Naive thymus-derived CD4-positive, alpha-beta T cell (primary cell): ENCODE measurements at places on chromosomes 4 and X. TPM values are rescaled to one million over a fixed set of nuclear protein-coding genes. Genes with fewer than 3 reads are reported as not detected.

- H3K27me3 ChIP-seq: no peaks in the 10 kb centered on the region
- H3K4me3 ChIP-seq: no peak overlapping the region
- no peaks in the 10 kb centered on the region for H3K4me1 ChIP-seq
- H3K36me3 ChIP-seq: no peaks in the 10 kb centered on the region
Measured at GRCh38 chr4:1898681-1899080, 27.5 kb downstream of the NSD2 start.

- H3K36me3 ChIP-seq: no peaks in the 10 kb centered on the region
- DNase-seq: no peak
- no peaks in the 10 kb centered on the region for H3K27me3 ChIP-seq
- H3K27ac ChIP-seq: no peak overlapping the region
- H3K4me1 ChIP-seq: no peaks in the 10 kb centered on the region
Measured at GRCh38 chrX:57232658-57233360, 53.7 kb upstream of the FAAH2 start.

- H3K4me3 ChIP-seq: no peak overlapping the region
- no peaks in the 10 kb centered on the region for H3K4me1 ChIP-seq
- no peaks in the 10 kb centered on the region for H3K27me3 ChIP-seq
- no peak overlapping the region for H3K27ac ChIP-seq
- DNase-seq: no peak
- H3K36me3 ChIP-seq: no peaks in the 10 kb centered on the region
Measured at GRCh38 chr4:46648088-46648744, 258.3 kb upstream of the GABRA2 start.

DNA sequence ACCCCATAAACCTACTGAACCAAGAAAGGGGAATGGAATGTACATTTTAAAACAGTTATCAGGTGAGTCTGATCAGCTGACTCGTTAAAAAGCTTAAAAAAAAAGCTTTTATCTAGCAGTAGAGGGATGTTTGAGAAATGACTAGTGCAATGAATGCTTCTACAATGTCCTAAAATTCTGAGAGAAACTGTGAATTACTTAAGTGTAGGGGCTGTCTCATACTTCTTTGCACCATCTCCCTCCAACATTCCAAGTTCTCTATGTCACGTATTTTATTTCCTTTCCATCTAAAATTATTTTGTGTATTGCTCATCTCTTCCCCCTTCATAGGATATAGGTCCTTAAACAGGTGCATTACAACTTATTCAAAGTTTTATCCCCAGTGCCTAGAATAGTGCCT is 11.9 kb upstream of the AREG start:
- H3K4me3 ChIP-seq: no peak overlapping the region
- DNase-seq: no peak
- H3K27me3 ChIP-seq: no peaks in the 10 kb centered on the region
- H3K36me3 ChIP-seq: no peaks in the 10 kb centered on the region
- H3K4me1 ChIP-seq: no peaks in the 10 kb centered on the region

- no peak overlapping the region for H3K27ac ChIP-seq
- H3K4me1 ChIP-seq: no peaks in the 10 kb centered on the region
- no peak for DNase-seq
- no peaks in the 10 kb centered on the region for H3K36me3 ChIP-seq
- H3K4me3 ChIP-seq: no peak overlapping the region
- no peaks in the 10 kb centered on the region for H3K27me3 ChIP-seq
Measured at GRCh38 chrX:133258481-133258880, 40.3 kb upstream of the TFDP3 start.

GRCh38 chr4:83010522-83011318 is at the start of gene LIN54:
LIN54 (minus strand) TSS chr4:83010823; CDS start chr4:82984844, 25,979 bp downstream.
- H3K4me1 ChIP-seq: peaks cover 30% of the 10 kb centered on the region
- H3K36me3 ChIP-seq: no peaks in the 10 kb centered on the region
- peak within 1 kb of the TSS; percentile 87 for H3K4me3 ChIP-seq
- peak; percentile 83 for DNase-seq
- peak within 1 kb of the TSS; percentile 80 for H3K27ac ChIP-seq

DNA sequence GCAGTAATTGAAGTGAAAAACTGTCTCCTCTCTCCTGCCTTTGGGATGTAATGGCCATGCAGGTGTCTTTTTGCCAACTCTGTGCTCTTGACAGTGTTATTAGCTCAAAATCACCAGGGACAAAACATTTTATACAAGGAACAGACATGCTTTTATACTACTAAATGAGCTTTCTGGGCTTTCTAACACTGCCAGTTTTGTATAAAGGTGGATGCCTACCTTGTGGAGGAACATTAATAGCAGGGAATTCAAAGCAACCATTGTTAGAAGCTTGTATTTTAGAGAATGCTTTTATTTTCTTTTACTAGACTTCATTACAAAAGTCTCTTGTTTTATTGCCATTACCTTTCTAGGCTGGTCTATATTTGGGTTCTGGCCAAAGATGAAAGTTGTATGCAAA is 54.7 kb upstream of the ARSJ start:
- no peaks in the 10 kb centered on the region for H3K4me1 ChIP-seq
- H3K36me3 ChIP-seq: no peaks in the 10 kb centered on the region
- DNase-seq: no peak
- H3K27me3 ChIP-seq: no peaks in the 10 kb centered on the region

DNA sequence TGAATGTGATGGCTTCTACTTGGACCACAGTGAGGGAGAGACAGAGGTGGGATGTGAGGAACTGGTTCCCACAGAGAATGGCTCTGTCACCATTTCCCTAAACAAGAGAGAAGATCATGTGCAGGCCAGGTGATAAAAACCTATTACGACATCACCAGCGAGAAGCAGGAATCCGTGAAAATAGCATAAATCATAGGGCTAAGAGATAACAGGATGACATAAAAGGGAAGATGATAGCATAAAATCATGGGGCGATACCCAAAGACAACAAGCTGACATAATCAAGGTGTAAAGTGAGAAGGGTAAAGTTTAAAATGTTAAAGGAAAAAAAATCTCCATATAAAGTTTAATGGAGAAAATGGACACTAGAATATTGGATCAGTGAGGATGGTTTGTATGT is 205.5 kb upstream of the SLIT2 start:
- H3K4me3 ChIP-seq: no peak overlapping the region
- no peaks in the 10 kb centered on the region for H3K27me3 ChIP-seq
- H3K36me3 ChIP-seq: no peaks in the 10 kb centered on the region
- DNase-seq: no peak

GRCh38 chr4:109803924-109804571 is 2.2 kb upstream of the CFI start:
- no peak overlapping the region for H3K4me3 ChIP-seq
- no peak for DNase-seq
- H3K27me3 ChIP-seq: no peaks in the 10 kb centered on the region
- H3K4me1 ChIP-seq: no peaks in the 10 kb centered on the region
- no peak overlapping the region for H3K27ac ChIP-seq

GRCh38 chr4:76972306-76972705 is 22.8 kb downstream of the SEPTIN11 start:
- H3K27me3 ChIP-seq: no peaks in the 10 kb centered on the region
- H3K4me3 ChIP-seq: no peak overlapping the region
- H3K27ac ChIP-seq: no peak overlapping the region
- DNase-seq: no peak

GRCh38 chr4:85905761-85906160 is 430.8 kb downstream of the ARHGAP24 start:
- H3K36me3 ChIP-seq: no peaks in the 10 kb centered on the region
- H3K4me3 ChIP-seq: no peak overlapping the region
- DNase-seq: no peak
- H3K27me3 ChIP-seq: no peaks in the 10 kb centered on the region

DNA sequence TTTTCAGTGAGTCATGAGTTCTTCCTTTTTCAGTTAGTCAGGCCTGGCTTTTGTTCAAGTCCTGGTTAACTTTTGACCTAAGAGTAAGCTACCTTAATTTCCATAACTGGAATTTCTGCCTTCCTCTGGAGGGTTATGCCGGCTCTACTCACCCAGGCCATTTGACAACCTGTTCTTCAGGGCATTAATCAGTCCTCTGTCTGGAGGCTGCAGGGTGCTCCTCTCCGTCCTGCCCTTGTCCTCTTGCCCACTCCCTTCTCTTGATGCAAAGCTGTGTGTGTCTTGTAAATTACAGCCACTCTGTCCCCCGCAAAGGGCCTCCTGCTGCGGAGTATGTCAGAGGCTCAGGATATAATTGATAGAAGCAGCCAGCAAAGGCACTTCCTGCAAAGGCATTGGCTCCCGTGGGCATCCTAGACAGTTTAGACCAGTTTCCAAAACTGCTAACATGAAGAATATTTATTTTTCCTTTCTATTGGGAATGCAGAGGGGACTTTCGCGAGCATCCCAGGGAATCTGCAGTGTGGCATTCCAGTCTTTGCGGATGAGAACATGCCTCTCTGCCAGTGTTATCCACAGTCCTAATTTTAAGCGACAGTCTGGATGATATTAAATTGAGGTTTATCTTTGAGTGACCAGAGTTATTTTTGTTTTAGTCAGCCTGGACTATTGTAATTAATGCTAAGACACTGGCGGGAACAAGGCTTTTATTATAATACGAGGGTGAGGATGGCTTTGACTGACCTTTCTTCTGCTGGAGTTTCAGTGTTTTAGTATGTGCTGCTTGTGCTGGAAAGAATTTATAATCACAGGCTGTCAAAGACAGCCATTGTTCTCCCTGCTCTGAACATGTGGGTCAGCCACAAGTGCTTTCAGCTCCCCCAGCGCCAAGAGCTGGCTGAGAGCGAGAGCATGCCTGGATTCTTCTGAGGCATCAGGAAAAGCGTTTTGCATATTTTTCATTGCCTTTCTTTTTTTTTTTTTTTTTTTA is 74.2 kb downstream of the LIMCH1 start:
- no peaks in the 10 kb centered on the region for H3K27me3 ChIP-seq
- no peaks in the 10 kb centered on the region for H3K36me3 ChIP-seq
- H3K4me3 ChIP-seq: no peak overlapping the region
- H3K27ac ChIP-seq: no peak overlapping the region
- no peak for DNase-seq
- H3K4me1 ChIP-seq: no peaks in the 10 kb centered on the region

GRCh38 chrX:15499976-15500375 is 631 bp upstream of the BMX start:
- H3K27me3 ChIP-seq: no peaks in the 10 kb centered on the region
- H3K36me3 ChIP-seq: no peaks in the 10 kb centered on the region
- no peaks in the 10 kb centered on the region for H3K4me1 ChIP-seq
- DNase-seq: no peak
- H3K27ac ChIP-seq: no peak overlapping the region

DNA sequence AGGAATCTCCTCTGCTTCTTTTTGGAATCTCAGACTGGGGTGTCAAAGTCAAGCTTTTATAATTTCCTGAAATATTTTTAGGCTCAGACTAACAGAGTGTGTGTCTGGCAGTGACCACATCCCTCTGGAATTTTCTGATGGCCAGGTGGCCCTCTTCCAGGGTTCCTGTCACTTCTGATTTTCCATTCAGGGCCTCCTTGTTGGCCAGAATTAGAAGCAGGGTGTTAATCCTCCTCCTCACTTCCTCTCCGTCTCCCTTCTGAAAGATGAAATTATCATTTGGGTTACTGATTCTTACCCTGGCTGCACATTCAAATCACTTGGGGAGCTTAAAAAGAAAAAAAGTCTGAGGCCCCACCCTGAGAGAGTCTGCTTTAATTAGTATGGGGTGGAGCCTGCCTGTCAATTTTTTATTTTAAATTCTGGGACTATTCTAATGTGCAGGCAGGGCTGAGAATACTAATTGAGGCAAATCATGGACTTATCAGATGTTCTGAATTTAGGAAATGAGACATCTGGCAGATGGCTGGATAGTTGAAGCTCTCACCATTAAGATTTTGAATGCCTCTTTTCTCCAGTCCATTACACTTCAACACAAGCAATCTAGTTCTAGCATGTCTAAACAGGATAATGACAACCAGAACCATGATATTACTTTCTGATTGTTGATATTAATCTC is 43.2 kb downstream of the HAND2 start:
- no peak overlapping the region for H3K4me3 ChIP-seq
- H3K27ac ChIP-seq: no peak overlapping the region
- no peaks in the 10 kb centered on the region for H3K36me3 ChIP-seq

- H3K27me3 ChIP-seq: no peaks in the 10 kb centered on the region
- no peaks in the 10 kb centered on the region for H3K4me1 ChIP-seq
- DNase-seq: no peak
- no peaks in the 10 kb centered on the region for H3K36me3 ChIP-seq
- H3K4me3 ChIP-seq: no peak overlapping the region
- H3K27ac ChIP-seq: no peak overlapping the region
Measured at GRCh38 chr4:24226023-24226422, 336.2 kb upstream of the PPARGC1A start.

- no peaks in the 10 kb centered on the region for H3K27me3 ChIP-seq
- peaks cover 5% of the 10 kb centered on the region for H3K36me3 ChIP-seq
- DNase-seq: no peak
- H3K4me3 ChIP-seq: no peak overlapping the region
- no peaks in the 10 kb centered on the region for H3K4me1 ChIP-seq
- H3K27ac ChIP-seq: no peak overlapping the region
Measured at GRCh38 chr4:36152735-36153134, 91.6 kb downstream of the ARAP2 start.

- no peak overlapping the region for H3K4me3 ChIP-seq
- DNase-seq: no peak
- H3K27ac ChIP-seq: no peak overlapping the region
- no peaks in the 10 kb centered on the region for H3K4me1 ChIP-seq
- H3K36me3 ChIP-seq: no peaks in the 10 kb centered on the region
- no peaks in the 10 kb centered on the region for H3K27me3 ChIP-seq
Measured at GRCh38 chr4:159048166-159048886, 54.6 kb upstream of the RAPGEF2 start.

DNA sequence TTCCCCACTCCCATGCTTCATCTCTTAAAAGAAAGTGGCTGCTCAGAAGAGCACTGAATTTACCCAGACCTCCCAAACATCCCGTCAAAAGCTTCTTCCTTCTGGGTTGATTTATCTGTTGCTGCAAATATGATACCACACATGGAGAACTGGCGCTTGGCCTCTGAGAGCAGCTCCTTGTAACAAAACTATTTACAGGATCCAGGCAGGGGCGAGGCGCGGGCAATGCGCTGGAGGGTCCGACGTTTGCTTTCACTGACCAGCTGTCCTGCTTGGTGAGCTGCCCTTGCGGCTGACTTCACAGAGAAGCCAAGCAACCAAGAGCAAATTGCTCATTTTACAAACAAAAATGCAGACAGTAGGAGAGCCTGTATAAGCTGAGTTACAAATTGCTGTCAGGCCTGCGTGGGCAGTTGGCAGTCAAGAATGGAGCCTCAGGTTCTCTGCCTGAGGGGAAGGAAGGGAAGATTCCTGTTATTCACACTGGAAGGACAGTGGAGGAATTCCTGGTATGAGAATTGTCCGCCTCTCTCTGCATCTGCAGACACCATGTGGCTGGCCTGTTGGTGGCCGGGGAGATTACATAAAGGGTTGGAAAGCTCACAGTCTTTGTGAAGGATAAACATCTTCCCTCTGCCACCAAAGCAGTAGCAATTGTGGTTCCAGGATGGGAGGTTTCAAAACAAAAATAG is 192.2 kb upstream of the LEF1 start:
- no peak for DNase-seq
- peaks cover 15% of the 10 kb centered on the region for H3K4me1 ChIP-seq
- no peaks in the 10 kb centered on the region for H3K27me3 ChIP-seq
- no peak overlapping the region for H3K27ac ChIP-seq

GRCh38 chr4:92304606-92305005 is 840 bp downstream of the GRID2 start:
- no peak for DNase-seq
- no peaks in the 10 kb centered on the region for H3K4me1 ChIP-seq
- no peak overlapping the region for H3K27ac ChIP-seq
- H3K36me3 ChIP-seq: no peaks in the 10 kb centered on the region
- no peak overlapping the region for H3K4me3 ChIP-seq

Gene SSX2B
- total RNA-seq: not detected

Gene DMRTC1
- 0.27 TPM for total RNA-seq

Gene DOCK11
- total RNA-seq: 109 TPM

Gene C4orf50
- total RNA-seq: 0.87 and 0.92 TPM in 2 replicates

Gene TCEAL6
- not detected for total RNA-seq

Gene MAGEA8
- not detected for total RNA-seq

Gene SRPX2
- not detected for total RNA-seq

Gene GLRB
- total RNA-seq: not detected

Gene XK
- not detected for total RNA-seq

Gene PPARGC1A
- not detected in 2 replicates for total RNA-seq

Gene RADX
- total RNA-seq: 12.1 TPM
